ENCODE measurements at places on chromosomes 1 and 21.
A peak's percentile ranks its signal among the peaks of the same experiment; 100 is the strongest.

DNA sequence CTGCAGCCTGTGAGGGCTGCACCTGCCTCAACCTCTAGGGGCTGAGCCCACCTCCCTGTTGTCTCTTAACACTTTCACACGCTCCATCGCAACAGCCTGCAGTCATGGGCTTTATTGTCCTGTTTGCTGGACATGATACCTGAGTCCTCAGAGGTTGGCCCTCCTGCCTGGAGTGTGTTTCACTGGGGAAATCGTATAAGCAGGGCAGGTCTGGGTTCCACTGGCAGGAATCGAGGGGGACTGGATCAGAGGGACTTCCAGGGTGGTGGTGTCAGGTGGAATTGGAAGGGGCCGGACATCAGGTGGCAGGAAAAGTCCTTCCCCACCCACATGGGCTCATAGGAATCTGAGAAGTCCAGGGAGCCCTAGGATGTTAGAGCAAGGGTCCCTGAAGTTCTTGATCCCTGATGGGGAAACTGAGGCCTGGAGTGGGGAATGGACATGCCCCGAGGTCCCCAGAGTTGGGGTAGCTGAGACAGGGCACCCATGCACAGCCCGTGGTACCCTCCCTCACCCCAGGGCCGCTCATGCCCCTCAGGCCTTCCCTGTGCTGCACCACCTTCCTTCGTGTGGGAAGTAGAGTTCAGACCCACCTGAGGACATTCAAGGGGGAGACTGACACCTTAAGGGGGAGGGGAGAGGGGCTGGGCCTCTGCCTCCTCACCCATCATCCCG, 66.6 kb downstream of the PIK3CD start:
- DNase-seq: no peak

DNA sequence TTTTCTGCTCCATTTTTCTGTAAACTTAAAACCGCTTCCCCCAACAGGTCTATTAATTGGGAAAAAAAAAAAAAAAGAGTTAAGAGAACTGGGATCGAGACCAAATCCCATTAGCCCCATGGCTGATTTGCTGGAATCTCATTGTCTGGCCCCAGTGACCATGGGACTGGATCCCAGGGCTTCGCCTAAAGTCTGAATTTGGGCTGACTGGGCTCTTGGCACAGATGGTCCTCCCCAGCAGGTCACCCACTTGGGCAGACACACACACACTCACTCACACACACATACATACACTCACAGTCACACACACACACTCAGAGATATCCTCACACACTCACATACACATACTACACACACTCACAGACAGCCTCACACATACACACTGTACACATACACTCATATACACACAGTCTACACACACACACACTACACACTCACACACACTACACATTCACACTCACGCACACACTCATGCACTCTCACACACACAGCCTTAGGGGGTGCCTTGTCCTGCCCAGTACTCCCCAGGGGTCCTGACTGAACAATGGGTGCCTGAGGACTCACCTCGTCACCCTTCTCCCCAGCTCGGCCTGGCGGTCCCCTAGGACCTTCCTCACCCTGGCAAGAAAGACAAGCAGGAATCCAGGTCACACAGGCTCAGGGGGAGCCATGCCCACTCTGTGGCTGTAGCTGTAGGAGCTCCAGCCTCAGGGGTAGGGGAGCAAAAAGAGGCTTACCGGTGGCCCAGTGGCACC, 7.5 kb downstream of the COL9A2 start:
- DNase-seq: no peak

DNA sequence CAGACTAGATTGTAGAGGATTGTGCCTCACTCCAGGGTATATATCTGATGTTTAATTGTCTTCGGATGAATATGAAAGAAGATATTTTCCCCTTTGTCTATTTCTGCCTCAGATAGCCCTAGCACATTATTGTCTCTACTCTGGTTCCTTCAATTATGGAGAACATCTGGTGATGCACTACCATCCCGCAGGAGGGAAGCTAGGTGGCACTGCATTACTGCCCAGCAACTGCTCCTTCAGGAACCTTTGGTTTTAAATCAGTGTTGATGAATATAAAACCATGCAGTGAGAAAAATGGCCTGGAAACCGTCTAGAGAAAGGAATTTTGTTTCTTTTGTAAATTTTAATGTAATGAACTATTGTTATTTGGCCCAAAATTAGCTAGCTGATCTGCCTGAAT, 68.5 kb downstream of the GPR88 start:
- DNase-seq: peak; percentile 5

- no peak for DNase-seq
These were observed 12.2 kb upstream of the SPEN start for GRCh38 chr1:15835205-15835740.

- DNase-seq: no peak
These were observed 100.0 kb downstream of the CRYAA start for GRCh38 chr21:43268804-43269186.

DNA sequence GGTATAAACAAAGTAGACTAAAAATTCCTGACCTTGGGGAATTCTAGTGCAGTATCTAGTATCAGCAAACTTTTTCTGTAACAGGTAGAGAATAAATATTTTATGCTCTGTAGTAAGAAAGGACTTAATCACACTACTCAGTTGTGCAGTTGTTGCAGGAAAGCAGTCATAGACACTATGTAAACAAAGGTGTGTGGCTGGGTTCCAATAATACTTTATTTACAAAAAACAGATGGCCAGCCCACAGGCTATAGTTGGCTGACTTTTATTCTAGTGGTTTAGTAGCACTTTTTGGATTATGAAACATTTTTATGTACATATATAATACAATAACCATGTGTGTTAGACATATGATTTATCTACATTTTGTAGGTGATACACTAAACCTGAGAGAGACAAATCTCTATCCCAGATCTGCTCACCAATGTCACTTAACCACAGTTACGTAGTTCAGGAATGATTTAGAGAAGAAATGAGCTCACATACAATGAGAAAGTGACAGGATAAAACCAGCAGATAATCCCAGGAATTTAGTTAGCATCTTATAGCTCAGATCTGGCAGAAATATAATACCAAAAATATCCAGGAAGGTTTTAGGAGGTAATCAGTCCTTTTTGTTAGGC, 56.1 kb downstream of the MIER1 start:
- no peak for DNase-seq

GRCh38 chr1:154496383-154496782, 5.6 kb upstream of the TDRD10 start:
- no peak for DNase-seq

DNA sequence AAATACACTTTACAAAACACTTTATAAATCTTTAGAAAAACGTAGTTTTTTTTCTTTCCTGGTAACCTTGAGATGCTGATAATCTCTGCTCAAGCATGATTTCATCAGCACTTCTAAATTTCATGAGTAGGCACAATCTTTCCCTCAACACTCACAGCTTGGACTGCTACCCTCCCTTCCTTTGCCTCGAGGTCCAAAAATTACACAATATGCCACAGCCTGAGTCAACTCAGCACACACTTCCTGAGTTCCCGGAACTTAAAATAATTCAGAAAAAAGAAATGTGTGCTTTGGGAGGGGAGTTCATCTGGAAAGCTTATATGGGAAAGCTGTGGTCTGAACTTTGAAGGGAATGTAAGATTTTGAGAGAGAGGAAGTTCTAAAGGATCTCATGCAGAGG, 5.9 kb downstream of the CLCA2 start:
- no peak for DNase-seq

GRCh38 chr1:86965827-86966182, 51.4 kb downstream of the HS2ST1 start:
- no peak for DNase-seq

DNA sequence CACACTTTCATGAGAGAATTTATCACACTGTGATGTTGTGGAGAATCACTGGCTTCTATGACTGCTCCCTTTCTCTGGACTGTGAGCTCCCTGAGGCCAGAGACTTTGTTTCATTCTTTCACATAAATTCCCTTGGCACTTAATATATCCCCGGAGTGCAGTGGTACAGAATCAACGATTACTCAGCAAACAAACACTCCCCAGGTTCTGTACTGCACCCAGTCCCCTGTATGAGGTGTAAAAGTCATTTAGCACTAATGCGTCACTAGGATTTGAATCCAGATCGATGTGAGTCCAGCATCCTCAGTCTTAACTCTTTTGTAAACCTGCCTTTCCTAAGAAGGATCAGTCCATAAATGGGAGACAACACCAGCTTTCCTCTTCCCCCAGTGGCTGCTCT, 6.8 kb upstream of the UTP25 start:
- no peak for DNase-seq

DNA sequence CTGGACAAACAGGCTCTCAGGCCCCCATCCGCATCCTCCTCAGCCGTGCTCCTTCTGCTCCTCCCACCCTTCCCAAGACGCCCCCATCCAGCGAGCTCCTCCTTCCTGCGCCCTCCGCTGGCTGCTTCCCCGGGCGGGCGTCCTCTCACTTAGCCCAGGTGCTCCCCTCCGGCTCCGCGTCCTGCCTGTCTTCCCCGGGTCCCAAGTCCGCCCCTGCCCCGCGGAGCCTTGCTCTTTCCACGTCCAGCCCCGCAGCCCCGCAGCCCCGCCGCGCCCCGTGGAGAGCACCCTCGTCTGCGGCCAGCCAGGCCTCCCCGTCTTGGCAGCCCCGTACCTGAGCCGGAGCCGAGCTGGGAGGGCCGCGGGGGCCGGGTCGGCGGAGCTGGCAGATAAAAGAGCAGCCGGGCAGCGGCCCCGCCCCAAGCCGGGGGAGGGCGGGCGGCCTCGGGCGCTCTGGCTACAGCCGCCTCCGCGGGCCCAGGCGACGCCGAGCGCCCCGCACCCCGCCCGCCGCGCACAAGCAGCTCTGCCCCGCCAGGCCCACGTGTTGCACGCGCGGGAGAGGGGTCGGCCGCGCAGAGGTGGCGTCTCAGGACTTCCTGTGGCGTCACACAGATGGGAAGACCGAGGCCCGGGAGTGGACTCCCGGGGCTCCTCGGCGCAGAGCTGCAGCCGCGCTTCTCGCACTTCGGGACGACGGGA, at the start of gene PAQR7:
PAQR7 (minus strand) TSS at position 555 of the 702 bp plus-strand sequence. CDS start 11,869 bp downstream, outside the sequence.
- DNase-seq: peak; percentile 85

- DNase-seq: no peak
These were observed 49.9 kb downstream of the DMRTB1 start for GRCh38 chr1:53508991-53509666.

- DNase-seq: no peak
These were observed 148.0 kb upstream of the ERG start for GRCh38 chr21:38646213-38646837.

DNA sequence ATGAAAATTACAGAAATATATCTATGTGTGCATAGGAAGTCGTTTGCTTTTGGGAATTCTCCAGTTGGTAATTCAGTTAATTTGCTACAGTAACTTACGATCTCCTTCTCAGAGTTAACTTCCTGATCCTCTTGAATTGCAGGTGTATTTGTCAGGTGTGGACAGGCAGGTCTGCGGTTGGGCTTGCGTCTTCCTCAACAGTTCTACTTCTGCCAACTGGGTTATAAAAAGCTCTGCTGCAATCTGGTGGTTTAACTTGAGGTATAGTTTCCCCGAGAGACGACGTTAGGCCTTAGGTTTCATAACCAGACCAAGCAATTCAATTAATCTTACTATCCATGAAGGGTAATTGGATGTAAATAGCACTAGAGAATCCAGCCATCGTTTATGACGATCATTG, 88.2 kb downstream of the GABPA start:
- DNase-seq: no peak

GRCh38 chr1:25810341-25811299, 9.1 kb upstream of the MTFR1L start:
- DNase-seq: peak; percentile 93

DNA sequence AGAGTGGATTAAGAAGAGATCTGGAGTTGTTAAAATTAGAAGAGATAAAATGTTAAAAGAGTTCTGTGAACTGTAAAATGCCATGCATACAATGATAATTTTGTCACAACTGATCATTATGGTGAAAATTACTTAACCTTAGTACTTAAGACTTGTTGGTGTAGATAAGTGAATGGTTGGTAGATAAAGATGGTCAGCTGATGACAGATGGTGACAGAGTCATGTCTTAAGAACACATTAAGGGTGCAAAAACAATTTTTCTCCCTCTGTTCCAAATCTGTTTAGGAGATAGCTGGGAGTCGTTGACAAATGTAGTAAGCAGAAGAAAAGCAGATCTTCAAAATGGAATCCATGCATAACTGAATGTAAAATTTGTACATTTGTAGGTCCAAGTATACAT, 18.5 kb upstream of the CACHD1 start:
- no peak for DNase-seq

DNA sequence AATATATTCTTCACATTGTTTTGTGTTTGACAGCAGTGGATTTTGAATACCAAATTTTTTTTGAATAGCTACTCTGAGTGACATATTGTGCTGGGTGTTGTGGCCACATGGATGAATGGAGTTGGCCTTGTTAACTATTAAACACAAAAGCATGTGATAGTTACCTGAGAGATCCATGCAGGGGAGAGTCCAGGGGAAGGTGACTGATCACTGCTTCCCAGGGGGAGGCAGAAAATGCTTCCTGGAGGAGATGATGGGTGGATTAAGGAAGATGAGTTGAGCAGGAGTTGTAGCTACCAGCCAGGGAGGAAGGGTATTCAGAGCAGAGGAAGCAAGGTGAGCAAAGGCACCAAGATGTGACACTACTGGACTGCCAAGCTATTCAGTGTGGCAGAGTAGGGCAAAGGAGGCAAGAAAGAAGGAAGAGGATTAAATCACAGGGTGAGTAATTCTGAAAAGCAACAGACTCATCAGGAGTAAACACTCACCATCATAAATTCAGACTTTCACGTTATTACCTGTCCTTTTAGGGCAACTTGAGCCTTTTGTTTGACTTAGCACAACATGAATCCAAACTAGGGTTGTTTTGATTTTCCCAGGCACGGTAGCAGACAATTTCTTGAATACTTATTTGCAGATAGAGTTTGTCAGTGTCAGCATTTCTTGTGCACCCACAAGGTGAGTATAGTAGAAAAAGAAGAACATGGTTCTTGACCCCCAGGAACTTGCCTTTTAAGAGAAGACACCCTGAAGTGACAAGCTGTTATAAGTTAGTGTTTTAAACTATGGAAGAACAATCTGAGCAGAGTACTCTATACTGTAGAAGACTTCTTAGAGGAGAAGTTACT, 4.2 kb downstream of the CD46 start:
- DNase-seq: no peak

DNA sequence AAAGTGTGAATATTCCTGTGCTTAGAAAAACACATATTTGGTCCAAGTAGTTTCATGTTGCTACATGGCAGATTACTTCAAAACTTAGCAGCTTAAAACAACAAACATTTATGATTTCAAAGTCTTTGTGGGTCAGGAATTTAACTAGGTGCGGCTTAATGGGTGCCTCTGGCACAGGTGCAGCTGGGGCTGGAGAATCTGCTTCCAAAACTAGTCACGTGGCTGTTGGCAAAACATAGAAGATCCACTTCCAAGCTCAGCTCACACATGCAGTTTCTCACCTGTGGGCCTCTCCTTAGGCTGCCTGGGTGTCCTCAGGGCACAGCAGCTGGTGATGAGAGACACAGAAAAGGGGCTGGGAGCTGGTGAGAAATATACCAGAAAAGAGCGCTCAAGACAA, 263.4 kb downstream of the TTLL7 start:
- no peak for DNase-seq

All from ELF-1 (cell line).